Activated CD8-positive, alpha-beta T cell treated with anti-CD3 and anti-CD28 coated beads, Interleukin-2, amount 10 ng/mL, durations not matched to agents 7 days and 5 days (primary cell): ENCODE measurements at places on chromosomes 16 and 17.

DNA sequence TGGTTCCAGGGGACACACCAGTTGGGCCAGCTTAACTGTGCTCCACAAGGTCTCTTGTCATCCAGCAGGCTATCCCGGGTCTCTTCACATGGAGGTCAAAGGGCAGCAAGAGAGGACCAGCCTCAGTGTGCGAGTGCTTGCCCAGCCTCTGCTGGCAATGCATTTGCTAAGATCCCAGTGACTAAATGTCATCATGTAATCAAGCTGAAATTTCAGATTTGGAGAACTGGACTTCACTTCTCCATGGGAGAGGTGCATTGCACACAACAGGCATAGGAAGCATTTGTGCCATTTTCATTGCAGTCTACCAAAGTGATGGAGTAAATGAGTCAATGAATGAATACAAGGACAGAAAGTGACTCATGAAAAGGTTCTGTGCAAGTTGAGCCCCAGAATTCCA is 51.2 kb upstream of the KDM8 start:
- DNase-seq, result no peak

DNA sequence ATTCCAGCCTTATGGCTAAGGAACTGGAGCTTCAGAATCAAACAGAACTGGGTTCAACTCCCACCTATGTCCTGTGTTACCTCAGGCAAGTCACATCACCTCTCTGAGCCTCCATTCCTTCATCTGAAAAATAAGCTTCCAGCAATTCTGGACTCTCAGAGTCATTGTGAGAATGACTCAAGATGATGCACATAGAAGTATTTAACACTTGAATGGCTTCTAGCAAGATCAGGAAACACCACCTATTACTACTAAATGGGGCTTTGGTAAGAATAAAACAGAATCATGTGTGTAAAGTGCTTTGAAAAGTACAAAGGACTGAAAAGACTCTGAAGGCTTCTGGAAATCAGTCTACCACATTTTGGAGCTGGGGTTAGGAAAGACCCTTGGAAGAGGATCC is 30.8 kb upstream of the CALB2 start:
- no peak for DNase-seq

- no peak for DNase-seq
These were observed 1.5 kb downstream of the SLC38A8 start for GRCh38 chr16:84040823-84041820.

DNA sequence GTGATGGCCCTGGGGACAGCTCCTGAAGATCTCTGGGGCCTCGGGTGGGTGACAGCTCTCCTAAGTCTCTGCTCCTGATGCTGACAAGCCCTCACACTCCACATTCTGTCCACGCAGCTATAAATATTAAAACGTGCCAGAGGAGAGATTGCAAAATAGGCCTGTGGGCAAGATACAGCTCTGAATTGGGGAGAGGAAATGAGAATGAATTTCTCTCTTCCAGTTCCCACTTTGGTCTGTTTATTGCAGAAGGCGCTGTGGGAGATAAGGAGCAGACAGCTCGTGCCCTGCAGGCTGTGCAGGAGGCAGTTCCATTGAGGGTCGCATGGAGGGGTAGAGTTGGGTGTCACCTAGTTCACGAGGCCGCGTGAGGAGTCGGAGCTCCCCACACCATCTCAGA is 87.5 kb upstream of the SDK2 start:
- no peak for DNase-seq

- DNase-seq, result no peak
These were observed 22.3 kb upstream of the PRKAR1A start for GRCh38 chr17:68489919-68490318.

DNA sequence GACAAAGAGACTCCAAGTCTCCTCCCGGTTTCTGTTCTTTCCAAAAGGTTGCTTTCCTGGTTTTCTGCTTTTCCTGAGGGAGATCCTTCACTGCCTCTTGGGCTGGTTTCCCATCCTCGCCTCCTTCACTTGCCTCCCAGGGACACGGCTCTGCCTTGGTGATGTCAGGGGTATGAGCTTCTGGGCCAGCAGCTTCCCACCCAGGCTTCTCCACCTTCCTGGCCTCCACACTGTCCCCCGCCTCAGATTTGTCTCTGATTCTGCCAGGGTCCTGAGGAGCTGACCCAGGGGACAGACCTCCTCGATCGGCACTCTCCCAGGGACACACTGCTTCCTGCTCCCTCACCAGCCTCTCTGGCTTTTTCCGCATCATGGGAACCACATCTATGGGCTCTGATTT is 14.5 kb downstream of the GPR179 start:
- no peak for DNase-seq
